ENCODE measurements at places on chromosomes 7 and 10.

DNA sequence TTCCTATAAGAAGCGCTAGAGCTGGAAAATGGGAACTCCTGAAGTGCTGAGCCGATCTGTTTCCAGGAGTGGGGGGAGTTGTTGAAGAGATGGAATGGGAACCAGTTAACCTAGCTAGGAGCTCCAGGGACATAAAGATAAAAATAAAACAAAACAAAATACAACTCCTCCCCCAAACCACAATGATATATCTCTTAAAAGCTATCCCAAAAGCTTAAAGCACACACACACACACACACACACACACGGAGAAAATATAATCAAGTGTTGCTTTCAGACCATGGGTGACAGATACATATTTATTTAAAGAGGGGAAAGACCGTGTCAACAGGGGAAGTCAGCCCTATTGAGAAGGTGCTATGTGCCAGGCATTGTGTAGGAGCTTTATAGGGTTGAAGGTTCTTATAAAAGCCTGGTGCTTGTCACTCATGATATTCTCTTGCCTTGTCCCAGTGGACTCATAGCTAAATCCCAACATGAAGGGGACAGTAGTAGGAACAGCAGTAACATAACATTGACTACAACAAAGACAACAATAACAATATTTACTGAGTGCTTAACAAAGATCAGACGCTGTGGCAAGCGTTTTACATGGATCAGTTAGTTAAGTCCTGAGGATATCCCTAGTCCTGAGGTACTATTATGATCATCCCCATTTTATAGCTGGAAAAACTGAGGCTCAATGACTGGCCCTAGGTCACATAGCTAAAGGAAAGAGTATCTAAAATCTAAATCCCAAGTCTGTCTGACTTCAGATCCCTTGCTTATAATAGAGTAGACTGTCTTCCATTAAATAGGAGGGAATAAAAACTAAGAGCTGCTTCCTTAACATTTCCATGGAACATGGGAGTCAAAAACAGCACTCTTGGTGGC, 115.5 kb downstream of the SPAG6 start:
- DNase-seq, result no peak

- no peak for DNase-seq
Observed at GRCh38 chr7:83799333-83799732, 150.4 kb upstream of the SEMA3E start.

DNA sequence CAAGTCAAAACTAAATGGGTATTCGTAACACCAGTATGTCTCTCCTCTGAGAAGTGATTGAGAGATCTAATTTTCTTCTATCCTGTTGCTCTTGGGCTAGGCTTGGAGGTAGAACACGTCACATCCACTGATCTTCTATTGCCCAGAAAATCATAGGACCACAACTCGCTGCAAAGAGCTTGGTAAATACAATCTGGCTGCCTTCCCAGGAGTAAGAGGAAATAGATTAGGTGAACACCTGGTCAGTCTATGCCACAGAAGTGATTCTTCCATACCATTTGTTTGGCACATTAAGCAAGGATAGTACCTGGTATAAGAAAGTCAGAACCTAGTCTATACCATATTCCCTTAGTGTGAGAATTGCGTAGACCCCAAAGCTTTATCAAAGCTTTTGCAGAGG, 129.3 kb upstream of the PHYHIPL start:
- DNase-seq, result no peak

DNA sequence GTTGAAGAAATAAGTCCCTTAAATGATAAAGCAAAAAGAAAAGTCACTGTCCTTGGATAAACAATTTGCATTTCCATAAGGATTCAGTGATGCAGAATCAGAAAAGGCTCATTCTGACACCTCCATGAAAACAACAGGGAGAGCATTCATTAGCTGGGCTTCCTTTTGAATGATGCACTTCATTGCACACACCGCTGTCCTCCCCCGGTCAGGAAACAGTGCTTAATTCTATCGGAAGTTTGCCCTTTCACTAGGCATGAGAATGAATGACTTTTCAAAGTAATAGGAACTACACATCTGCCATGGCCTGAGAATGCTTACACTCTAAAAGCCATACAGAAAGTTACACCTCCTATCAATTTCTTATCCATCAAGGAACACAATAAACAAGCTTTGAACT, 4.2 kb downstream of the PCDH15 start:
- no peak for DNase-seq

DNA sequence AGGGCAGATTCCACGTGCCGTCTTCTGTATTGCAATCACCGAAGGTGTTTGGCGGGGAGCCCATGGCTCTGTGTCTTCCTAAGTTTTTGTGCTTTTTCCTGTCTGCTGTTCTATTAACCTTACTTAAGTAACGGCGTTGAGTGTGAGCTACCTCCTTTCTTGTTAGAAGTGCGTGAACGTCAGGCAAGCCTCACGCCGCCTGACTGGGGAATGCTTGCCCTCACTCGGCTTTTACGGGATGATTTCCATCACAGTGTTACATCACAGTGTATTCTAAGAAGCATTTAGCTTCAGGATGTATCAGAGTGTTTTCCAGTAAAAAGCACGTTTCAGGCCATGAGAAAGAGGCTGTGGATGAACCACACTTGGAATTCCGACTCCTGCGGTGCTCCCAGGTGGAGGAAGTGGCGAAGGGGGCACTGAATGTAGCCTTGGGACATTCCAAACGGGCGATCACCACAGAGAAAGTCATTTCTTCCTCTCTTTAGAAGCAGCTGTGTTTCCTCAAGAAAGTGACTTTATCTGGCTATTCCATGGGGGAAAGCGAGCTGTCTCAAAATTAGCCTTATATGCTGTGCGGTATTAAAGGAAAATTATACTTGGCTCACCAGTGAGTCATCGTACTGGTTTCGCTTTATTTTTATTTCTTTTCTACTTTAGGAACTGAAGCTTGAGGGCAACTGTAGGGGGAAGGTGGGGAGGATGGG, 290.7 kb downstream of the KLF6 start:
- DNase-seq, result no peak

DNA sequence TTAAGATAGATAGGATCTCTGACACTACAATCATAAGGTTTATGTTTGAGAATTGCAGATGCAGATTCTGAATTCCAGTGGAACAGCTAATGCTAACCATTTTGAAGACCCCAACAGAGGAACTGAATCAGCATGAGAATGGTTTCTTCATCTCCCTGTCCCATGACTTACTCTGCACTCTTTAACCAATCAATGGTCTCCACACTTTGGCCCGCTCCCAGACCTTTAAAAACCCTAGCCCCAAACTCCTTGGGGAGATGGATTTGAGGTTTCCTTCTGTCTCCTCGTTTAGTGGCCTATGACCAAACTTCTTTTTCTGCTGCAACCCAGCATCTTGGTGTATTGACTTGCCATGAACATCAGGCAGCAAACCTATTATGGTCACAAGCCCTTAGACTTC, 804.9 kb downstream of the LRMDA start:
- DNase-seq, result no peak

DNA sequence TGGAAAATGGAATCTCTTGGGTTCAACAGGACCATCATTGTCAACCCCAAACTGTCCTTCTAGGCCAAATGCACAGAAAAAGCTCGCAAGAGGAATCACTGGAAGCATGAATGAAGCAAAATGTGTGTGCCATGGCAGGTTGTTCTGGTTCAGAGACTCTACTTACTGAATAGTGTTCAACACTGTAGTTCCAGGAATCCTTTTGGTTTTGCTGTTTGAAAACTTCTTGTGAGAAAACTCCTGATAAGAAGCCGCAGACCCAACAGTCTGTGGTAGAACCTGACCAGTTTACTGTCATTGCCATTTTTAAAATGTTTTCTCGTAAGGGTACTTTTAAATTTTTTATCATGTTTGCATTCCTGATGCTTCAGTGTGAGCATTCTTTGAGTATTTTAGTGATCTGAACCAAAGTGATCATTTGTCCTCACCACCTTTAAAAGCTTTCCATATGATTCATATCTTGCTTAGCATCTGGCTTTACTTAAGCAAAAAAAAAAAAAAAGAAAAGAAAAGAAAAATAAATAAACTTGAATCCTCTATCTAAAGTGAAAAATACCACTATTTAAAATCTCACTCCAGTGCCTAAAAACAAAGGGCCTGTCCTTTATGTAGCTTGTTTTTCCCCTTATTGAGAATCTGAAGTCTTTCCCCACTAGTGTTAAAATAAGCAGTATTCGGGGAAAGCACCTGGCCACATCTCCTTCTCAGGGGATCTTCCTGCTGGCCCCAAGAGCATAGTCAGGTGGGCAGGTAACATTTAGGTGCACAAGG, 92.4 kb downstream of the WNT2 start:
- DNase-seq, result no peak

DNA sequence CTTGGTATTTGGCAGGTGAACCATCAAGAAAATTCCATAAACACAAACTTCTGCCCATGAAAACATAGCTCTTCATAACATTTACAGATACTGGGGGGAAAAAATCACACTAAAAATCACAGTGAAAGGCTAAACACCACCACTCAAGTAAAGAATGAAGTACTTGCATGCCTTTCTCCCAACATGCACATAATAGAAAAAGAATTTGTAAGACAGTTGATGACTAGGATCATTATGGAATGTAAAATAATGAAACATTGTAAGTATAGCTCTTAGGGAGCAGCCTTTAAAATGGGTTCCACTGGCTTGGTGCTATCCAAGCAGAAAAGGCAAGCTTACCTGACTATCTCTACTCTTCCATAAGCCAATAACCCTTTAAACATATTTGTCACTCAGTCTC, 299.9 kb upstream of the LRRN3 start:
- no peak for DNase-seq

DNA sequence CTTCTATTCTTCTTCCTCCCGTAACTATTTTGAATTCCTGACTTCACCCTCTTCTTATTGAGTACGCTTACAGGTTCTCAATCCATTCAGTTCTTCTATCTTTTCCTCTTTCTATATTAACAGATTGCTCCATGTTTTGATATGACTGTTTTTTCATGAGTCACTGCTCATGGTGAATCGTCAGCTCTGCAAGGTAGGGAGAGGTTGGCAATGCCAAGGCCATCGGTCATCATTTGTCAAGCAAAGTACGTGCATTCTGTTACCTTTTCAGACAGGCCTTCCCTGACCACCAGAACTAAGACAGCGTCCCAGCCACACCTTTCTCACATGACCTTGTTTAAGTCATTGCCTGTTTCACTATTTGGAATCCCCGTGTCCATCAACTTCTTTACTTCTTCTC, 1001.9 kb upstream of the SORCS1 start:
- DNase-seq, result no peak

DNA sequence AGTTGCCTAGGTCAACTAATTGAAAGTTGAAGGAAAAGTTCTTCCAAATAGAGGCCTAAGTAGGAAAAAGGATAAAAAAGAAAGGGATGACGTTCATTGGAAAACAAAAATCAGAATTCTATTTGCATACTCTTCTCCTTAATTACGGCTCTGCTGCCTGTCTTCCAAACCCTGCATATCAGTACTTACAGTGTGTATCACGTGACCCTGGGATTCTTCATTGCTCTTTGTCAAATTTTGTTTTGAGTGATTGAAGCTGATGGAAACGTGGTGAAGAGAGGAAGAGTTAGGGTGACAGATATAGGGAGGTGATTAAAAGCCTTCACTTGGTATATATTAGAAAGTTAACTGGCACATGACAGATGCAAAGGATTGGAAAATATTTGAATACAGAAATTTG, 97.9 kb downstream of the ZNF92 start:
- no peak for DNase-seq

DNA sequence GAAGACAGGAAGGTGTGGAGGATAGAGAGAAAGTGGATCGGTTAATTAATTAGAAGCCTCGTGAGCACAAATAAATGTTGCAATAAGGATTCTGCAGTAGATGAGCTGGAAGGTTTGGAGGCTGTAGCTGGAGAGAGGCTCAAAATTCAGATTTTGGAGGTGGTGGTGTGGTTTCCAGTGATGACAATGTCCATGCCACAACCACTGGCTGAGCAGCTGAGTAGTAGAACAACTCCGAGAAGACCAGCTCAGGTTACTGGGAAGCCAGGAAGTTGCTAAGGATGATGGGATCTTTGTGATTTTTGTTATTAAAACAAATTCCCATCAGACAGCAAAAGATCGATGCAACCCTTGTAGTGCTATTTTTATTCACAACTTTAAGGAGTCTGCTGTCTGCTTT, 7.7 kb downstream of the SLC26A4 start:
- no peak for DNase-seq

- no peak for DNase-seq
Observed at GRCh38 chr7:149821191-149822148, 16.7 kb upstream of the ZNF862 start.

All from substantia nigra (tissue), 51 donors.